Fibroblast of lung (primary cell): ENCODE measurements at places on chromosomes 4 and X. TPM values are rescaled to one million over a fixed set of nuclear protein-coding genes. Genes with fewer than 3 reads are reported as not detected.
A peak's percentile ranks its signal among the peaks of the same experiment; 100 is the strongest.

DNA sequence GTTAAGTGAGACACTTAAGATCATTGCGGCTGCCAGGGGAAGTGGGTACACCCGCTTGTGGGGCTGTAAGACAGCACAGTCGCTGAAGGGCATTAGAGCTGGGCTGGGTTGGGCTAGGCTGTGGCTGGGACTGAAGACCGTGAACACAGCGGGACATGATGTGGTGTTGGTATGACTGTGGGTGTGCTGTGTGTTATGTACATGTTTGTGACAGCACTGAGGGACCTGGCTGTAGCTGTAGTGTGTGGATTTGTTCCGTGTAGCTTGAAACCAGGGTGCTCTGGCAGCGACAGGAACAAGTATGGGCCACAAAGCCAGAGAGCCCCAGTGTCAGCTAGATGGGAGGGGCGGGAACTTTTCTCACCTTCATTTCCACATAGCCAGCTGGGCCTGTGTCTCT is 82.1 kb downstream of the NHSL2 start:
- DNase-seq: no peak

ZCCHC18 gene
- total RNA-seq: 0.66 and 1.3 TPM in 2 replicates

SLC25A53 gene
- total RNA-seq: 13.4 and 13.7 TPM in 2 replicates

CFI gene
- 10.2 and 36.0 TPM in 2 replicates for total RNA-seq

NLGN3 gene
- 0.51 and 0.83 TPM in 2 replicates for total RNA-seq

- no peak for DNase-seq
Observed at GRCh38 chr4:163600727-163601126, 106.2 kb downstream of the TMA16 start.

DNA sequence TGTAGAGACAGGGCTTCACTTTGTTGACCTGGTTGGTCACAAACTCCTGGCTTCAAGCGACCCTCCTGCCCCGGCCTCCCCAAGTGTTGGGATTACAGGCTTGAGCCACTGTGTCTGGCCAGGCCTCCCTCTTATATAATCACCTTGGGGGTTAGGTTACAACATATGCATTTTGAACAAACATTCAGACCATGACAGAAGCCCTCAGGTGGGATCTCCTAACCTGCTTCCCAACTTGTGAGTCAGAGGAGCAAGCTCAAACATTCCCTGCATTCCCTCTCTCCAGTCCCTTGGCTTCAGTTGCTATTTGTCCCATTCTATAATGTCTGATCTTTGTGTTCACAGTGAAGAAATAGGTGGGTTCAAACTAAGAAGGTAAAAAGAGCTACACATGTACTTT is 76.5 kb upstream of the NRK start:
- DNase-seq: no peak

DNA sequence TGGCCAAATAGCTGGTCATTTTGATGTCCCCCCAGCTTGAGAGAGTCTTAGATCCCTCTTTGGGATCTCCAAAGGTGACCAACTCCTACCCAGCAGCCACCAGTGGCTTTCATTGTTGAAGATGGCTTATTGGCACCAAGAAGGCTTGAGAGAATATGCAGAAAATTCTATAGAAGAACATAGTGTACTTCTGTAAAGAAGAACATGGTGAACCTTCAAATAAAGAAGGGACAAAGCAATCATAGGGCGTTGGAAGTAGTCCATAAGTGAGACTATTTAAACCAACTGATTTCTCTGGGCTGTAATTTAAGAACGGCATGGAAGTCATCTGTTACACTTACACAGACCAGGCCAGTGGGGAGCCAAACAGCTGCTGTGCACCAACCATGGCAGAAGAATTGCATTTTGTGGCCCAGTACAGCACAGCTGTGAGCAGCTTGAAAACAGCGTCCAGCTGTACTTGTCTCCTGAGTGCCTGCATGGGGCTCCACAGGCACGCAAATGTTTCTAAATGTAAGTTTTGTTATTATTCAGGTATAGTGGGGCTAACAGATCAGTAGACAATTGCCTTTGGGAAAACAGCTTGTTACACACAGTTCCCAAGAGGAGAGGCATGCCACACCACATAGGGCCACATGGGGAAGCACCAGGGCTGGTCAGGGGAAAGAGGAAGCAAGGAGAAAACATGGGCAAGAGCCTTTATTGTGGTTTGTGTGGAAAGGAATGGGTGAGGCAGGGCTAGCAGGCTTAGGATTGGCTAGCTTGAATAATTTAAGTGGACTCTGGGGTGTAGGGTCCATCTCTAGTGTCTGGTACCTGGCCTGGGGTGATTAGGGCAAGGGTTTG is 125.0 kb downstream of the ARHGAP6 start:
- no peak for DNase-seq

GRCh38 chr4:76626686-76627465 is 191.8 kb downstream of the SHROOM3 start:
- peak; percentile 47 for DNase-seq

DNA sequence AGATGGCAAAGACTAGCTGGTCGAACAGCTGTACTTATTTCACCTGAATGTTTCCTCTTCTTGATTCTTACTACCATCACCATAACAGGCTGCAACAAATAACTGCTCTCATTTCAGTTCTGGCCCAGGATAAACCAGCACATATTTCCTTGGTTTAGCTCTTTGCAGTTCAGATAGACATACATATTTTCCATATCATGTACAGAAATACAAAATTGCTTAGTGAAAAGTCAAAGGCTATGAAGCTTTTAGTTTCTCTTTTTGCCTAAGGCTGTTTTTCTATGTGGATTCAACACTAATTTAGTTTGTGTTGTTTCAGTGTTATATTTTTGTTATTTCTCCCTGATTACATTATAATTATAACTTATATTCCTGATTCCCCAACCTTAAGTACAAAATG is 103.6 kb upstream of the BMP3 start:
- no peak for DNase-seq

- no peak for DNase-seq
Observed at GRCh38 chr4:15963576-15963975, 601 bp upstream of the FGFBP2 start.

DNA sequence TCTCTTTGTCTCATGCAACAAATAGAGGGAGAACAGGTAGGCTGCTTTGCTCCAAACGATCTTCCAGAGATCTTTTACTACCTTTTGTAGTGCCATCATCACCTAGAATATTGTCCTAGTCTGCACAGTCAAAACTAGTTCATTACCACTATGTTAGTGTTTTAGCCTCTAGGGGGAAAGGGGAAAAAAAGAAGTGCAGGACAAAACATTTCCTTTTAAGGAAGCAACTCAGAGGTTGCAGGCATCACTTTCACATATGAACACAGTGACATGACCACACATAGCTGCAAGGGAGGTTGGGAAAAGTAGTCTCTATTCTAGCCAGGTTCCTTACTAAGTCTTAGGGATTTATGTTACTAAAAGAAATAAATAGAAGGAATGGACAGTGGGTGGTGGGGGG is 39.3 kb upstream of the RAP2C start:
- DNase-seq: no peak

DNA sequence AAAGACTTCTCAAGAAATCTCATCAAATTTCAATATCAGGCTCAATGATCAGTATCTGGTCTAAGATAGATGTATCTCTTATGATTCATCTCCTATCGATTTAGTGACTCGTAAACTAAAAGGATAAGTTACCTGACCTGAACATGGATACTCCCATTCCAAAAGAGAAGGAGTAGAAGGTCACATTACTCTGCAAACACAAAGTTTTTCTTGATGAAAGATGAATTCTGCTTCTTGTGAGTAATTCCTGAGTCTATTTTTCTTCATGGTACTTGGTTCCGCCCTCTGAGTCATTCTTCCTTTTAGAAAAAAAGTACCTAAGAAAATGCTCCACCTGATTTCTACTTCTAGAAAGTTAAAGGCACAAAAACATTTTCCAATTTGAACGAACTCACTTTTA is 223.1 kb upstream of the SLIT2 start:
- DNase-seq: peak; percentile 26

PNMA3 gene
- total RNA-seq: 0.26 and 0.33 TPM in 2 replicates

SRPK3 gene
- total RNA-seq: 0.51 and 0.83 TPM in 2 replicates

DNA sequence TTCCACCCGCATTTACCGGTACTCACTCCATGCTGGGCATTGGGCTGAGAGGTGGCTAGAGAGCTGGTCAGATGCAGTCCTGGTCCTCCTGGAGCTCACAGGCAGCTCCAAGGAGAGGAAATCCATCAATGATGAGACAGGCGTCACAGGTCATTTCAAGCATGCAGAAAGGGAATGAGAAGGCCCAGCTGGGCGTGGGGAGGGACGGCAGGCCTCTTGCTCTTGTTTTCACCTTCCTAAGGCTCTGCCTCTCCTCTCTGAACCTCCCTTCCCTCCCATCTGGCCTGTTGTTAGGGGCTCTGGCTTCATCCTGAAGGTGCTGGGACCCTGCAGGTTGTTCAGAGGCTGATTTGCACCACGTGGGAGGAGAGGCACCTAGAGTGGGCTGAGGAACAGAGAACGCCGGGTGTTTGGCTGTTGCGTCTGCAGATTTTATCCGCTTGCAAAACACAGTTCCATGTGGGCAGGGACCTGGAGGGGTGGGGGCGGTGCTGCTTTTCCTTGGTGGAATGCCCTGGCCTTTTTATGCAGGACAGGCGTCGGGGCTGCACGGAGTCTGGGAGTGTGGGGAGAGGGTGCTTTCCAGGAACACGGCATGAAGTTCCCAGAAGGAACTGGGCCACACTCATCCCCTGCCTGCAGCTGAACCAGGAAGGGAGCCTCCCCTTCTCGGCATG is 81.5 kb upstream of the PSAPL1 start:
- DNase-seq: no peak

GRCh38 chrX:18995221-18995620 is 11.3 kb upstream of the PHKA2 start:
- peak; percentile 33 for DNase-seq

- DNase-seq: no peak
Observed at GRCh38 chr4:174505892-174506291, 16.4 kb downstream of the HPGD start.

ASIC5 gene
- not detected in 2 replicates for total RNA-seq

DNA sequence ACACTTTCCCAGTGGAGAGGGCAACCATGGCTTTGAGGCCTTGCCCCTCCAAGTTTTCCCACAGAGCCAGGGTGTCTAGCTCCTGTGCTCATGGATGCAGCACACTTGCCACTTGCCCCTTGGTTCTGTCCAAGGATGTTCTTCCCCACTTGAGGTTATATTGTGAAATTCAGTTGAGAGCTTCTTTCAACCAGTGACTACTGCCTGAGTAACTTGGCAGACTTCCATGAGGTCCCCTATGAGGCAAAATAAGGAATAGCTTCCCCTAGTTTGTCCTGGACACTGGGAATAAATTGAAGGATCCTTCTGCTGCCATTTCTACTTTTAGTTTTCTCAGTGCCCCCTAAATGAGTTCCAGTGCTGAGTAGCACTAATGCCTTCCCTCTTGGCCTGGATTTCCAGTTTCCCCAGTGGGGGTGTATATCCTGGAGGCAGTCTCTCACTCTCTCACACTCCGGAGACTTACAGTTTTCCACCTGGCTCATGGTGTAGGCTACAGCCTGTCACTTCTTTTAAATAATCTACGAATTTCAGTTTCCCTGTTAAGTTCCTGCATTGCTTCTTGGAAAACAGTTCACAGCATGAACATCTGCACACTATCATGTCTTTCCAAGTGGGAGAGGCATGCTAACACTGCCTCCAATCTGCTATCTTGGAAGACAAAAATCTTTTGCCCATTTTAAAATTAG is 36.4 kb upstream of the ADH4 start:
- DNase-seq: peak; percentile 87

GRCh38 chr4:99405433-99406115 is 29.6 kb downstream of the ADH7 start:
- peak; percentile 65 for DNase-seq

GRCh38 chrX:16156692-16157331 is 10.5 kb upstream of the MAGEB17 start:
- DNase-seq: no peak

DNA sequence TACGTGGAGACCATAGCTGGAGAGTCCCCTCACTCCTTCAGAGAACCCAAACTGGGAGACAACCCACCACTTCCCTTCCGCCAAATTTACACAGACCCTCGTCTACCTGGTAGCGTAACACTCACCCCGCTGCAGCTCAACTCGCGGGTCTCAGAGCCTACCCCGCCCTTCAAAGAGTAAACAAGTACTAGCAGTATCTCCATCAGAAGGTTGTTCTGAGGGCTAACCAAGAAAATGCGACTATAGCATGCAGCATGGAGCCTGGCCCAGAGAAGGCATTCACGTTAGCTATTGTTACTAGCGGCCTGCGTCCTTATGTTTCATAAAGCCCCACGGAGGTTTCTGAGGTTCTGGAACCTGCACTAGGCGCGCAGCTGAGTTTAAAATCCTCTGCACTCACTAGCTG is 531 bp upstream of the MANBA start:
- peak; percentile 28 for DNase-seq

DNA sequence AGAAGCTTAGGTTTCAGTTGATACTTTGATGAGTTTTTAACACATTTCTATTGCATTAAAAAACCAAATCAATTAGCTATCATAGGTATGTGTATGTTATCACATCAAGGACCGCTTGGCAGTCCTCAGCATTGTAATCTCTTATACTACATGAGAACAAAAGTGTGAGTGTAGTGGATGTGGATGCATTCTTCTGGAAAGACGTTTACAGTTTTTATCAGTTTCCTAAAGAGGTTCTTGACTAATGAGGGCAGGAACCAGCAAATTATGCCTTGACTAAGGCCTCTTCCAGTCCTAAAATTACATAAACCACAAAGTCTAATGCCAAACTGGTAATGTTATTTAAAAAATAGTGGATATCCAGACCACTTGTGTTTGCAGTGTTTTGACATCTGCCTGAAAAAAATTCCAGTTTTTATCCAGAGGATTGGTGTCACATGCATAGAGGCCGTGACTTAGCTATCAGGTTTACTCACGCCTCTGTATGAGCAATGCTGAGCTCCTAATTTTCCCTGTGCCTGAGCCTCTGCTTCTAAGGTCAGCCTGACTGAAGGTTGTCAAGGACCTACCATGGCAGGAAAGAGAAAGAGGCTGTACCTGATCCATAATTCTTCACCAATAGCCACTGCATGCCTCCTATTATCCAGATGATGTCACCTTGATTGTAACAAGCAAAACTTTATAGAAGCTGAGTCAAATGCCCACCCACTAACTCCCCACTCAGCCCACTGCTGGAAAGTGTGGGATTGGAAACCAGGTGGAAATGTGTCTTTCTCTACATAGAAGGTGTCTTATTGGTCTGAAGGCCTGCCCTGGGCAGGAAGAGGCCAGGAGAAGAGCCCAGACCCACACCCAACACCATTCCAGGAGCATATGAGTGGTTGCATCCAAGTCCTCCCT is 68.7 kb downstream of the ENPP6 start:
- no peak for DNase-seq

RGS12 gene
- 15.7 and 21.1 TPM in 2 replicates for total RNA-seq

DNA sequence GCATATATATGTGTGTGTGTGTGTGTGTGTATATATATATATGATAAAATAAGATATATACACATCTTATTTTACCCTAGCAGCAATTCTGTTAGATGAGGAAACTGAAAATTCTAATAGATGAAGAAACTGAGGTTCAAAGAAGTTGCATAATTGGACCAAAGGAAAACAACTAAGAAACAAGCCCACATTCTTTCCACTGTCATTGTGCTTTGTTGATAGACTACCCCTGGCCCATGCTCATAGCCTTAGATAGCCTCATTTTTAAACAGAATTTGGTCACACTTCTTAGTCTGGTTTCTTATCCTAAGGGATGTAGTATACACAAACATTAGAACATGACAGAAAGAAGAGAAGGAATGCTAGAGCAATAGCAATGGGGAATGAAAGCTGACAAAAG is 138.8 kb downstream of the NDST3 start:
- DNase-seq: peak; percentile 24

- no peak for DNase-seq
Observed at GRCh38 chrX:69074726-69075125, 90.5 kb downstream of the PJA1 start.

- peak; percentile 90 for DNase-seq
Observed at GRCh38 chr4:25813448-25814106, 49.2 kb downstream of the SEL1L3 start.
